ENCODE measurements at places on chromosomes 2 and 18.
A peak's percentile ranks its signal among the peaks of the same experiment; 100 is the strongest.

- no peak for DNase-seq
These were observed 189.0 kb downstream of the PLCL1 start for GRCh38 chr2:197993363-197993762.

DNA sequence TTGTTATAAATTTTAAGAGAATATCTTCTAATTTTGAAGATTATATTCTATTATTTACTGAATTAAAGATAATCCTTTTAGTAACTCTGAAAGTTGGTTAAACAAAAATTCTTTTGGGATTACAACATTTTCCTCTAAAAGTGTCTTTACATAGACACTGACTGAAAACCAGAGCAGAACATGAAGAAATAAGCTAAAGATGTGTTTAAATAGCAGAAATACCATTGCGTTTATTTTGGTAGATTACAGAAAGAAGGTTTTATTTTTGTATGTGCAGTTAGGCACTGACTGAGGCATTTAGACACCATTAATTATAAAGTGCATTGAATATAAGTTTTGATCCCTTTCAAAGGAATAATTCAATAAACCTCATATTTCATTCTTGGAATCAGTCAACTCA is 13.5 kb upstream of the NPC1 start:
- DNase-seq: no peak

GRCh38 chr2:97812931-97813330 is 99.6 kb downstream of the ZAP70 start:
- no peak for DNase-seq

DNA sequence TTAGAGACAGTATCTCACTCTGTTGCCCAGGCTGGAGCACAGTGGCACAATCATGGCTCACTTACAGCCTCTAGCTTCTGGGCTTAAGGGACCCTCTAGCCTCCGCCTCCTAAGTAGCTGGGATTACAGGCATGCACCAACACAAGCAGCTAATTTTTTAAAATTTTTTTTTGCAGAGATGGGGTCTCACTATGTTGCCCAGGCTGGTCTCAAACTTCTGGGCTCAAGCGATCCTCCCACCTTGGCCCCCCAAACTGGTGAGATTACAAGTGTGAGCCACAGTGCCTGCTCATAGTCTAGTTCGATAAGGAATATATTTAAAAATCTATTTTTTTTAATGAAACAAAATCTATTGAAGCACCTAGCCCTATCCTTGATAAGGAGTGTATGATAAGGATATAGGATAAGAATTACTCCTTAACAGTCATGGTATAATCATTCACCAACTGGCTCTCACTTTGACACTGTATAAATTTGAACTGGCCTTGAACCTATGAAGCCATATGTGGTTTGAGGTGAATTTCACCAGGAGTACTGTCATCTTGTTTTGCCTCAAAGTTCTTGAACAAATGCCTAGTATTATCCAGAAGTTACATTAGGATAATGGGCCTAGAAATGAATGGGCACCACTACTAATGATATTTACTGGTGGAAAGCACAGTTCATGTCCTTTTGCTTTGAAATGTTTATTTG is 71.1 kb downstream of the EXOC6B start:
- no peak for DNase-seq

- no peak for DNase-seq
These were observed 494.7 kb downstream of the STK39 start for GRCh38 chr2:167752734-167753133.

GRCh38 chr2:8571792-8572499 is 109.9 kb upstream of the ID2 start:
- DNase-seq: no peak

GRCh38 chr2:220396287-220396686 is 768.9 kb downstream of the SLC4A3 start:
- no peak for DNase-seq

- no peak for DNase-seq
These were observed 56.1 kb upstream of the SOS1 start for GRCh38 chr2:39176997-39177396.

- DNase-seq: no peak
These were observed 41.5 kb upstream of the CAB39 start for GRCh38 chr2:230671117-230671516.

DNA sequence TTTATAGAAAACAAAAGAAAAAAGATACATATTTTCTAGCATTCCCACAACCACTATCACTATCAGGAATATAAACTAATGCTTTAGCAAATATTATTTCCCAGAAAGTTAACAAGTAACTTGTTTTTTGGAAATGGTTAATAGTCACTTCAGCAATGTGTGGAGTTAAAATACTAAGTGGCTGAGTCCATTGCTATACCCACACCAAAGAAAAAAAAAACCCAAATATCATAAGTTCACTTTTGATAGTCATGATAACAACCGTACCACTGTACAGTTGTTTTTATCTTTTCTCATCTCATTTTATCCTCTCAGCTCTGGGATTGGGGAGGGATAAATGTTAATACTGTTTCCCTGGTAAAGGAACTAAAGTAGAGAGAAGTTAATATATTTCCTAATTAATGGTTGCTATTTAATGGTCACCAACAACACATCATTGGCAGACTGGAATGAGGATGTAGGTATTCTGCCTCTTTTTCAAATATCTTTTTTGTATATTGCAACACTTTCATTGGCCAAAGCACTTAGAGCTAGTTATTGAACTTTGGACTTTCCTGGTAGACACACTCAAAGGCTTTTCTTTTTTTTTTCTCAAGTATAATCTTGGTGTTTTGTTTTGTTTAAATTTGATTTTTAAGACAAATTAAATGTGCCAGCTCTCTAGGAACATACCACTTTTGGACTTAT is 18.4 kb upstream of the KANSL1L start:
- DNase-seq: no peak

- no peak for DNase-seq
These were observed 267.2 kb downstream of the EPHA4 start for GRCh38 chr2:221304916-221305315.

GRCh38 chr18:14961991-14962390 is 214.0 kb downstream of the ANKRD30B start:
- DNase-seq: no peak

DNA sequence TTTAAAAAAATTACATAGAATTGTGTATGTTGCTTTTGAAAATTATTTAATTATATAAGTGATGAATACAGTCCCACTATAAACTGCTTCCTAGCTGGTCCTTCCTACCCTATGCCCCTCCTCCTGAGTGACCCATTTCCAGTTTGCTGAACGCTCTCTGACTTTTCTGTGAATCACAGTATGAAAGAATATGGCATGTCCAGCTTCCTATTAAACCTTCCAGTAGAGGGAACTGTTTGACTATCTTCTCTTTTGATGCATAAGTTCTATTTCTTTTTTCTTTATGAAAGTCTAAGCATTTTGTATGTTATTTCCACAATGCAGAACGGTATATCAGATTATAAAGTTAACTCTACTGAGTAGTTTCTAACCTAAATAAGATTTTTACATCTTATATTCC is 41.3 kb downstream of the PSMG2 start:
- no peak for DNase-seq

DNA sequence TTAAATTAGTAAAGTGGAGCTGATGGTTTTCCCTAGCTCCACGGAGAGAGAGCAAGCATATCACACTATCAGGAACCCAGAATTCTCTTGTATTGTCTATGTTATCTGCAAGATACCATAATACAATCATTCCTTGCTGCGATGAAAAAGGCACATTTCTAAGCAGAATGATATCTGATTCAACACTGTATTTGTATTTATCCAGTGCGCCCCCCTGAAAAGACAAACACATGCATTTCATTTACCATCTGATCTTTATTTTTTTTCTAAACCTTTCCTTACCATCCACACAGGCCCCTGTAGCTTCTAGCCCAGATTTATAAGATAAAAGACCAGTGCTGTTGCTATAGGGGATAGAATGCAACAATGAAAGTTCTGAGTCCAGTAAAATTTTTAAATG is 420.6 kb downstream of the TDRD15 start:
- no peak for DNase-seq

GRCh38 chr18:37124516-37124915 is 295.6 kb downstream of the KIAA1328 start:
- no peak for DNase-seq

- DNase-seq: no peak
These were observed 492.8 kb upstream of the RAB12 start for GRCh38 chr18:8116341-8117005.

DNA sequence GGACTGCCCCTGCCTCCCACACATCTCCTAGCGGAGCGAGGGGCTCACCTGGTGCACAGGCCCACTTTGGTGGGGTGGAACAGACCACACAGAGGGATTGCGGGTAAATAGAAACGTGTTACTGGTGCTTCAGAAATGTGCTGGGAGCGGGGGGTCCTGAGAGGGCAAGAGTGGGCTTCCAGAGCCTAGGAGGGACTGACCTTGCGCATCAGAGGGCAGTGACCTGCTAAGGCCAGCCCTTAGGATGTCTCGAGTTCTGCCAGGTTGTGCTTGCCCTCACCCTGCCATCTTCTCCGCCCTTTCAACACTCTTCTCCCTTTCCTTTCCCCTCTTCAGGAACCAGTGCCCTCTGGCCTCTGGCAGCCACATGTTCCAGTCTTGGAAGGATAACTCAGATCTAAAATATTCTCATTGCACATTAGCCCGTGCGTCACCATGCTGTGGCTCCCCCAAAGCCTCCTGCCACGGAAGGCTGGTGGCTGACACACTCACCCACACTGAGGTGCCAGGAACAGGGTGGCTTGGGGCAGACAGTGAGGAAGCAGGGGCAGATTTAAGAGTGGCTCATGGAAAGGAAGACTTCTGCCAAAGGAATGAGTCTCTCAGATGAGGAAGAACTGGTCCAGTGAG is 89.6 kb downstream of the MCFD2 start:
- no peak for DNase-seq

- DNase-seq: no peak
These were observed 1121.5 kb upstream of the DDX18 start for GRCh38 chr2:116692988-116693387.

DNA sequence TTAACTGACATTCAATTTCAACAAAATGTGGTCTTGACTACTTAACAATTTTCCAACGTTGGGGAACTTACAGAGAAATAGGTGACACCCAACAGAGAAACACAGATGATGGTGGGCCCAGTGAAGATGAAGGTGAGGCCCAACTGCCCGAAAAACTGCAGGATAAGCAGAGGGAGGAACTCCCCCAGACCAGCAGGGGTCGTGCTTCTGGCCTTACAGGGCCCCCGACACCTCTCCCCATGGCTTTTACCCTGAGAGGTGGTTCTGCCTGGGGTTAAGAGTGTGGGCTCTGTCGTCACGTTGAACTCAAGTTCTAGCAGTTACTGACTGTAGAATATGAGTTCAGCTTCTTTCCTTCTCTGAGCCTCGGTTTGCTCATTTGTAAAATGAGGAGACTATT is 119.5 kb upstream of the SMIM21 start:
- DNase-seq: no peak

DNA sequence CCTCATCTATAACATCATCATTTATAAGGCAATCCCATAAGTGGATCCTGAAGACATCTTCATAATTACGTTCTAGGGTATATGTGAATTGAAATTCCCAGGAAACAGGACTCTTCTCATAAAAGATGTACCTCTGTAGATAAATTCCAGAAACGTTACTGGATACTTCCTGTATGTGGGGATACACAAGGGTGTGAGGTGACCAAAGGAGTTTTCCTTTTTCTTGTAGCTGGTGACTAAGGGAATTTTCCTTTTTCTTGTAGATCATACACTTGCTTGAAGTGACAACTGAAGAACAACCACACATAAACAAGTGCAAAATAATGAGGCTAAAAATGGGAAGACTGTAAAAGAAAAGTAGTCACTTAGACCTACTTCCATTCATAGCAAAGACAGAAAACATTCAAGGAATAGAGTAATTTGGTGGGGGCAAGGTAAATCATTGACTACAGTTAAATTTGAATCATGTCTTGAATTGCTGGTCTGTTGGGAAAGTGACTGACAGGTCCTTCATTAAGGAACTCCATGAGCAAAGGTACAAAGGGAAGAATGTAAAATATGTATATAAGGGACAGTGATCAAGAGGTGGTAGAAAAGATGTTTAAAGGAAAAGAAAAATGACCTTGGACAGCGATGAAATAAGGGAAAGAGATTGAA is 53.2 kb upstream of the UBE2E3 start:
- DNase-seq: no peak

- no peak for DNase-seq
These were observed 119.8 kb upstream of the TTC39C start for GRCh38 chr18:23894661-23895175.

- DNase-seq: peak; percentile 44
These were observed 252.5 kb downstream of the ETAA1 start for GRCh38 chr2:67649331-67650261.

- no peak for DNase-seq
These were observed 135.9 kb upstream of the EPAS1 start for GRCh38 chr2:46161315-46161714.

DNA sequence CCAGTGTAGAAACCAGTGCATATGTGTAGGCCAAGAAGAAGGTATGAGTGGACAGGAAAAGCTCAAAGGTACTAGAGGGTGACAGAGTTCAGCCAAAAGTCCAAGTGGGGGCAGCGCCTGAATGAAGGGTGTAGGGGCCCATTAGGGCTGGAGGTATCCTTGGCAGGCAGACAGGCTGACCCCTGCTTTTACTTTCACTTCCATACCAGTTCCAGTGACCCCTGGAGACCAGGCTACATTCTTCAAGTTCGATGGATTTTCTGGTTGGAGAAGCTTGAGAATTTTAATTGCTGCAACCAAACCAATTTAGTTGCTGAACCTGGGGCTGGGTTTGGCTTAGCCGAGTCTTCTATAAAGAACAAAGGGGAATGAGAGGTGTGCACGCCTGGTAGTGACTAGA is 42.3 kb upstream of the MRPL33 start:
- no peak for DNase-seq

GRCh38 chr18:61569176-61569892 is 236.1 kb downstream of the CDH20 start:
- peak; percentile 72 for DNase-seq

DNA sequence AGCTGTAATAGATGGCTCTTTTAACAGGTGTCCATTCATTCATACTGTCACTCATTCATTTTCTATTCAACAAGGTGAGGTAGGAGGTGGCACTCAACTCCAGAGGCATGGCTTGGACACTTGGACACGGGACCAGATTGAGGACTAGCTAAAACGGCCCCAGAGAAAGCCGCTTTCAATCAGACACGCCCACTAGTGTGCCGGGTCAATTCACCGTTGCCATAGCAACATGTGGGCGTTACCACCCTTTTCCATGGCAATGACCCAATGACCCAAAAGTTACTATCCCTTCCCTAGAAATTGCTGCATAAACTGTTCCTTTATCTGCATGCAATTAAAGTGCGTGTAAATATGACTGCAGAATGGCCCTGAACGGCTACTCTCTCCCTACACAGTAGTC is 49.2 kb upstream of the LGALSL start:
- DNase-seq: peak; percentile 68

- no peak for DNase-seq
These were observed 85.6 kb downstream of the IKZF2 start for GRCh38 chr2:213065583-213066442.

DNA sequence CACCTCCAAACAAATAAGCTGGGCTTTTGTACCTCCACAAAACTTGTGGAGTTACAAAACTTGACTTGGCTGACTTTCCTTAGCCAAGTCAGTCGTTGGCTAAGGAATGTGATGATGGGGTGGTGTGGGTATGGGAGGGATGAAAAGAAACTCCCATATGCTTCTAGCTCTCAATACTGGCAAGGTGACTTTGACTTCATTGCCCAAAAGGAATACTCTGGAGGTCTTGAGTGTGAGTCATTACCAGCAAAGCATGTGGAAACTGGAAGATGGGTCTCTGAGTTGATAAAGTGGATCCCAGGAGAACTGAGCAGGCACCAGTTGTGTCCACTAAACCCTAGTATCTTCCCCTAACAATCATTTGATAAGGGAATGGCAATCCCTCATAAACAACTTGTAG is 226.7 kb downstream of the GULP1 start:
- no peak for DNase-seq

All from tibial artery (tissue), 4 donors.